ENCODE measurements at places on chromosomes 5 and 9.
A peak's percentile ranks its signal among the peaks of the same experiment; 100 is the strongest.

DNA sequence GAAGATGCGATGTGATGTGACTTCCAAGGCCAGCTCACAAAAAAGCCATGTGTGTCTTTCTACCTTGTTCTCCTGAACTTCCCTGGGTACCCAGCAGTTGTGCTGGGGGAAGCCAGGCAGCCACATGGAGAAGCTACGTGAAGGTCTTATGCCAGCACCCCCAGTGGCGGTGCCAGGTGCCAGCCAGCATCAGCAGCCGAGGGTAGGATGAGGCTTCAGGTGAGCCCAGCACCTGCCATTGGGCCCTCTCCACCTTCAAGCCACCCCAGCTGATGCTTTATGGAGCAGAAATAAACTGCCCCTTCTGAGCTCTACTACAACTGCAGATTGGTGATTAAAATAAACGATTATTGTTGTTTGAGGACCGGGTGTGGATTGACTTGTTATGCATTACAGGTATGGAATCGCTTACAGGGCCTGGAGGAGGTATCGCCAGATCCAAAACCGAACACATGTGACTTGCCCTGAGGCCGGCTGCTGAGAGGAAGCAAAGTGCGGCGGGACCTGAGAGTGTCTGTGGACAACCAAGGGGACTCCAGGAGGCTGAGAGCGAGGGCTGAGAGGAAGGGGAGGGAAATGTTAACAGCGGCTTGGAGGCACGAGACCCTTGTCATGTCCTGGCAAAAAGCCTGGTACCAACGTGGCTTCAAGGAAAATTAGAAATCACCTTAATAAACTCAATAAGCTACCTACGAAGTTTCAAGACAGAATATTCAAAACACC lies 36.0 kb upstream of the OLFM1 start:
- DNase-seq, result no peak

GRCh38 chr5:72586788-72587530 lies 79.7 kb upstream of the ZNF366 start:
- DNase-seq, result peak; percentile 68

GRCh38 chr9:13428766-13429165 lies 149.3 kb upstream of the MPDZ start:
- DNase-seq, result no peak

DNA sequence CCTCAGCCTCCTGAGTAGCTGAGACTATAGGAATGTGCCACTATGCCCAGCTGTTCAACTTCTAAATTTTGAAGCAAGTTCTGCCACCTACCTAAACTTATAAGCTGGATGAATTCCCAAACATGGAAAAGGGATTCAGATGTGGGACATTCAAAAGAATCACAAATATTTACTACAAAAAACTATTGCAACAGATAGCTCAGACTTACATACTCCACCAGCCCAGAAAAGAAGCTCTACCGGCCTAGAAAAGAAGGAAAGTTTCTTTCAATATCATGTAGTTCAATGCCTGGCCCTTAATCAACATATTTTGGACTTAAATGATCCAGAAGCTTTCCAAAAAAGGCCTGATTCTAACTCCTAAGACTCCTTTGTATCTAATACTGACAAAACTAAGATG lies 23.8 kb downstream of the SH3RF2 start:
- DNase-seq, result no peak

DNA sequence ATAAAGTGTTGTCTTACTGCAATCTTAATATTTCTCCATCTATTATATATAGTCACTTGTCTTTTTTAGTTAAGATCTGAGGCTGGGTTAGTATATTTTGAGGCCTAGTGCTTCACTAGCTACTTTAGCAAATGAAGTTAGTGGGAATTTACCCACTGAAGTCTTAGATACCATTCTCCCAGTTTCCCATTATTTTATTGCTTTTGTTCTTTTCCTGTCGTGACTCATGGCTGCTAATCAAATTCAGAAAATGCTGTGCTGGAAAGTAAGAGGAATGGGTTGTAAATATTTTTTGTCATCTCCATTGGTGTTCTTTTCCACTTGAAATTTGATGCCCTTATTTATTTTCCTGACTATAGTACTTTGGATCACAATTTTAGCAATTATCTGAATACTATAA lies 14.2 kb downstream of the TCERG1 start:
- DNase-seq, result peak; percentile 21

DNA sequence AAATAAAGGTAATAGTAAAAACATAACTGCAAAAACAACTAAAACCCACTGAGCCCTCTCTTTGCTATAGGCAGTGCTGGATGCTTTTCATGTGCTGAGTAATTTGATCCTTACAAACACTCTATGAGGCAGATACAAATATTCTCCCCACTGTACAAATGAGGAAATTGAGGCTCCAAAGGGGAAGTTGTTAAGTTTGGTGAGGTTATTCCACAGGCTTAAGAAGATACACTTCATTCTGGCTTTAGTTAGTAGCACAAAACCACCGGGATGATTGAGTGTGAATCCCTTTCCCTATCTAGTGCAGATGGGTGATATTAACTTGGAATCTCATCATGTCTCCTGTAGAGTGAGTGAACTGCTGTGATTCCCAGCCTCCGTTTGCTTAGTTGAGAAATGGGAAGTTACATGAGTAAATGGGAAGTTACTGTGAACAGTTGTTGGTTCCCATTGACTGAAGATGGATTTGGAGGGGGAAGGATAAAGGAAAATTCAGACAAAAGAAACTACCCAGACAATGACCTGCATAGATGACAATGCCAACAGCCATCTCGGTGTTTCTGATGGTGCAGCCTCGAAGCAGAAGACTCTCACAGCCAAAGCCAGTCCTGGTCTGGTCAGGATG lies 208.3 kb downstream of the ATP10B start:
- no peak for DNase-seq

GRCh38 chr5:167778228-167778627 lies 513.2 kb upstream of the WWC1 start:
- no peak for DNase-seq

- DNase-seq, result no peak
Observed at GRCh38 chr9:126293522-126293889, 33.1 kb upstream of the MVB12B start.

- no peak for DNase-seq
Observed at GRCh38 chr5:116593340-116593739, 18.7 kb upstream of the SEMA6A start.

- peak; percentile 26 for DNase-seq
Observed at GRCh38 chr9:35868933-35869332, 1.3 kb downstream of the OR13J1 start.

- peak; percentile 35 for DNase-seq
Observed at GRCh38 chr5:116299746-116300640, 215.2 kb downstream of the COMMD10 start.

DNA sequence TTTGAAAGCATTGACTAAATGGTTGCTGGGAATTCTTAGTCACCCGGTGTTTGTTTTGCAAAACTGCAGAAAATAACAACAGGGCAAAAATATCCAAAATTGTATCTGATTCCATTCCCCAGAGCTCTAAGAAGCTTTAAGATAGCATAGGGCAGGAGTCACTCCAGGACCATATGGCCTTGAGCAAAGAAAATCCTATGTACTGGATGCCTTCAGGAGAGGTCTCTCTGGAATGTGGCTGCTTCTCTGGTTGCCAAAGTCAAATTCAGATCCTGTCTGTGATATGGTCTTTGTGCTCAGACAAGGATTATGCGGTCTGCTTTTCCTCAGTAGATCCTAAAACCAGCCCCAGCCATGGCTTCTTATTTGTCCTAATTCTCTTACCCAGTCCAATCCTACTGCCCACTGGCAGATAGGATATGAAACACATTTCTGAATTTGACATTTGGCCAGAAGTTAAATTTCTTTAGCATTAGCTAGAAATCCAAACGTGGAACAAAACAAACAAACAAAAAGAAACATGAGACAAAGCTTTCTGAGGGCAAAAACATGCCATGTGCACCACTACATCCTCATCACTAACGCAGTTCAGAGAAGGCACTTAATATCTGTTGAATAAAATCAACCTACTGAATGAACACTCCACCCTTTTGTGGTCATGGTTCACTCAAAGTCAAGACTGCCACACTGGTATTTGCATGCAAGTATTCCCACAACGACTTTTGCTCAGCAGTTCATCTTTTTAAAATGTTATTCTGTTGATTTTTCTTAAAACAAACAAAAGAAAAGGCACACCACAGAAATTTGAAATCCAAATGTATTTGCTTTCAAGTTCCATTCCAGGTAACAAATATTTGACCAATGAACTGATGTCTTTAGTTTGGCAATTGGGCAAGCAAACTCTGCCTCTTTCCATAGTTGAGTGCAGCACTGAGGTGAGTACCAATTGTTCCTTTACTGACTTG lies 165.7 kb downstream of the TRPM6 start:
- no peak for DNase-seq

GRCh38 chr5:90855296-90856010 lies 296.9 kb downstream of the ADGRV1 start:
- DNase-seq, result peak; percentile 22

- DNase-seq, result peak; percentile 25
Observed at GRCh38 chr5:81408496-81408895, 14.6 kb upstream of the ACOT12 start.

DNA sequence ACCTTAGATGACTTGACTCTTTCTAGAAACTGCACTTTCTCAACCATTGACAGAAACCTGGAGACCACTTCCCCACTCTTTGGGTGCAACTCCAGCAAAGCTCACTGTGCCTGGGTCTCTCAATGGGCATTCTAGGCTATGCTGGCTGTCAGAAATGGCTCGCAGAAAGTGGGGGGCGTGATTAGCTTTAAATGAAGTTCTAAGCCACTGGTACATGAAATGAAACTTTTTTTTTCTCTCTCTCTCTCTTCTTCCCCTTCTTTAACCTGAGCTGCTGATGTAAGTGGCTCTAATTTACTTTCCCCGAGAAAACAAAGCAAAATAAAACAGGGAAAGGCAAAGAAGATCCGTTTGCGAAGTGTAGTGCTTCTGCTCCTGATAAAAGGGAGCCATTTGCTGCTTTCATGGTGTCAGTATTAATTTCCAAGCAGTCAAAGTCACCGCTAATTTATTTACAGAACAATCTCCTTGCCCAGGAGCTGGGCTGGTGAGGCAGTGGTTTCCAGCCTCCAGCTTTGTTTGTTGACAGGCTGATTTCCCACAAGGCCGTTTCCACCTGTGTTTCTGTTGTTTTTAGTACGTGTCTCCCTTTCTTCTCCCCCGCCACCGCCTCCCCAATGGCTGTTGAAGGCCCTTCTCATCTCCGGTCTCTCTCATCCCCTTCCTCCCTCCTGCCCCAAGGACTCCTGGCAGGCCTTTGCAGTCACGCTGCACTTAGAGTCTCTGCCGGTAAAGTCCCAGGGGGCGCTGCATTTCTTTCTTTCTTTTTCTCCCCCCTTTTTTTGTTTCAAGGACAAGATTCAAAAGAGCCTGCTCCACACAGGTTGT lies 422.9 kb downstream of the EBF1 start:
- DNase-seq, result no peak

DNA sequence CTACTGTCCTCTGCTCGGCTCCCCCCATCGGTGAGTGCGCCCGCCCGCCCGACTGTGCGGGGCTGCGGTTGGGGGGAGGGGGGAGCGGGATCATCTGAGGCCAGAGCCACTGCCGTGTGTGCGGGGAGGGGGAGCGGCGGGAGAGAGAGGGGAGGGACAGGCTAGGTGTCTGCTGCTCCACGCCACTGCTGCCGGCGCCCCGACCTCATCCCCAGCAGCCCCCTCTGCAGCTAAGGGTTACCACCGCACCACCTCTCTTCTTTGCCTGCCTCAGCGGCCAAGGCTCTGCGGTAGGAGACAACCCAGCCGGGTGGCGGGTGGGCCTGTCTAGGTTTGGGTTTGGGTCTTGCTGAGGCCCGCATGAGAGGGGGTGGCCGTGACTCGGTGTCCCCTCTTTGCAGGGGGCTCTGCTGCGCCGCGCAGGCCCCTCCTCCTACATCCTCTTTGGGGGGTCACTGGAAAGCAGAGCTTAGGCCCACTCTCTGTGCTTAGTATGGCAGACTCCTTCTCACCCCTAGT lies 670 bp upstream of the PURA start:
- no peak for DNase-seq

DNA sequence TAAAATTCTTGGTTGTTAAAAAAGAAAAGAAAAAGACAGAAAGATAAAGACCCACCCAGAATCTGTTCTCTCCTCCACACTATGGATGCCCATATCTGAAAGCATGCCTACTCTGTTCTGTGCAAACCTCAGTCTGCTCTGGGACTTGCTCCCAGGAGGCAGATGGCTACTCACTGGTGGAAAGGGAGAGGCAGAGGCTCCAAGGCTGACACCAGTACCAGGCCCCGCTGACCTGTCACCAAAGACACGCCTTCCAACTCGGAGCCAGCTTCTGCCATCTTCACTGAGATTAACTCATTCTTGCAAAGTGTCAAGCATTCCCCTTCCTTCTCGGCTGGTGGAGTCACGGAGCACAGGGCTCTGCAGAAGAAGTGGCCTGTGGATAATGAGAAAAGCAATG lies 21.6 kb downstream of the SH3TC2 start:
- DNase-seq, result no peak

- peak; percentile 89 for DNase-seq
Observed at GRCh38 chr5:43769571-43770355, 166.8 kb downstream of the NNT start.

DNA sequence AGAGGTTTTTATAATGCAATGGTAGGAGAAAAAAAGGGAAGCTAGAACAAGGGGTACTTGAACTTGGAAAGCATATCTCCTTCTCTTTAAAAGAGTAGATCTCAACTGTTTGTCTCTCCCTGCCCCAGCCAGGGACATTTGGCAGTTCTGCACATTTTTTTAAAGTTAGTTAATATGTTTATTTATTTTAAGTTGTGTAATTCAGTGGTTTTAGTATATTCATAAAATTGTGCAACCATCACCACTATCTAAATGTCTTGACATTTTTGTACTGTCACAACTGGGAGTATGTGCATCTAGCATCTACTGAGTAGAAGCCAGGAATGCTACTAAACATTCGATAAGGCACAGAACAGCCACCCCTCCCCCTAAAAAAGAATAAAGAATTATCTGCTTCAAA lies 103.5 kb upstream of the DPYSL3 start:
- peak; percentile 81 for DNase-seq

DNA sequence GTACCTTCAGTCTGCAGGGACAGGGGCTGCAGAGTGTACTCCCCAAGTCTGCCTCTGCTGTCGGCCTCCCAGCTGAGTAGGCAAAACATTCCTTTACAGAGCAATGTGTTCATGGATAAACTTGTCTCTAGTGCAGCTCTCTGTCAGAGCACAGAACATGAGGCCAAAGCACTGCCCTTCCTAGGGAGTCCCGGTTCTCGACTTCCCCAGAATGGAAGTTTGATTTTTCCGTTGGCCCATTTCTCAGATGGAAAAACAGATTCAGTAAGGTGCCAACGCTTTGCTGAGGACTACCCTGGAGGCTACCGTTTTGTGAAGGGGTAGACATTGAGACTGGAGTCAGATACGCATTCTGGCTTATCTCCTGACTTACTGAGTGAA lies 422 bp upstream of the TRIM32 start:
- DNase-seq, result peak; percentile 50

- no peak for DNase-seq
Observed at GRCh38 chr5:122668552-122668951, 106.3 kb upstream of the SNX2 start.

GRCh38 chr5:91417219-91417618 lies 34.1 kb upstream of the ARRDC3 start:
- DNase-seq, result peak; percentile 76

Data from choroid plexus epithelial cell (primary cell).